ENCODE measurements at places on chromosomes 1 and 21. TPM values are rescaled to one million over a fixed set of nuclear protein-coding genes. Genes with fewer than 3 reads are reported as not detected.

- DNase-seq = no peak
Observed at GRCh38 chr1:52706136-52706670, 8.1 kb upstream of the COA7 start.

DNA sequence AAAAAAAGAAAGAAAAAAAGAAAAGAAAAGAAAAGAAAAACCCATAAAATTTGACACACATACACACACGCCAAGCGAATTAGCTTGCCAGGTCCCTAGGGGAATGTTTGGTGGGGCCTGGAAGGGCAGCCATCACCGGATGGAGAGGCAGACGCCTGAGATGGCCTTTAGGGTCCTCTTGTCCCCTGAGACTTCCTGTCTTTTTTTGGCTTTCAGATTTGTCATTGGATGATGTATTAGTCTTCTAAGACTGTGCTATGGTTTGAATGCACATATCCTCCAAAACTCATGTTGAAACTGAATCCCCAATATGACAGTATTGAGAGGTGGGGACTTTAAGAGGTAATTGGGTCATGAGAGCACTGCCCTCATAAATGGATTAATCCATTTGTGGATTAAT is 211.8 kb downstream of the TOMM20 start:
- no peak for DNase-seq

GRCh38 chr1:237959838-237960237 is 69.1 kb upstream of the ZP4 start:
- no peak for DNase-seq

Gene FLG2
- not detected for total RNA-seq

Gene LCE1E
- not detected for total RNA-seq

DNA sequence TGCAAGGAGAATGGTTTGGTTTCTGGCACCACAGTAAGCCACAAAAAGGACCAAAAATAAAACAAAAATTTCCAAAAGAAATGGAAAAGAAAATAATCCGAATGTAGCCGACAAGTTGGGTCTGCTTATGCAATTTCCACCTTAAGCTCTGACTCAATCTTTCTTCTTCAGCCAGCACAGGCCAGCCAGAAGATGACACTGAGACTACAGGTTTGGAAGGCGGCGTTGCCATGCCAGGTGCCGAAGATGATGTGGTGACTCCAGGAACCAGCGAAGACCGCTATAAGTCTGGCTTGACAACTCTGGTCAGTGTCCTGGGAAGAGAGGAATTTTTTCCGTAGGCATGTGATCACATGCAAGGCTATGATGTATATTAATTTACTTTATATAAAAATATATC is 23.4 kb downstream of the PDPN start:
- DNase-seq = peak; percentile 4
